ENCODE measurements at places on chromosomes 11 and 22.

GRCh38 chr22:27224485-27225374, 567.3 kb downstream of the MIAT start:
- peak; percentile 69 for DNase-seq

DNA sequence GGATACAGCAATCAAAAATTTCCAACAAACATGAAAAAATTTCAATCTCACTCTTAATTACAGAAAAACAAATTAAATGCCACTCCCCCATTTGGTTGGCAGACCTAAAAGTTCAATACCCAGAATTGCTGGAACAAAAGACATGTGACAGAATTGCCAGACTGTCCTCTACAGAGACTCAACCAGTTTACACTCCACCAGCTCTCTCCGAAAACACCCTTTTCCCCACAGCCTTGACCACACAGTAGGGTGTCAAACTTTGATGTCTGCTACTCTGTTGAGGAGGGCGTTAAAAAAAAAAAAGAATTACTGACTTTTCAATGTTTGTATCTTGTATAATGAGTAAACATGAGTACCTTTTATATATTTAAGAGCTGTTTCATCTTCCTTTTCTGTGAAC, 44.7 kb upstream of the YPEL1 start:
- DNase-seq: no peak

DNA sequence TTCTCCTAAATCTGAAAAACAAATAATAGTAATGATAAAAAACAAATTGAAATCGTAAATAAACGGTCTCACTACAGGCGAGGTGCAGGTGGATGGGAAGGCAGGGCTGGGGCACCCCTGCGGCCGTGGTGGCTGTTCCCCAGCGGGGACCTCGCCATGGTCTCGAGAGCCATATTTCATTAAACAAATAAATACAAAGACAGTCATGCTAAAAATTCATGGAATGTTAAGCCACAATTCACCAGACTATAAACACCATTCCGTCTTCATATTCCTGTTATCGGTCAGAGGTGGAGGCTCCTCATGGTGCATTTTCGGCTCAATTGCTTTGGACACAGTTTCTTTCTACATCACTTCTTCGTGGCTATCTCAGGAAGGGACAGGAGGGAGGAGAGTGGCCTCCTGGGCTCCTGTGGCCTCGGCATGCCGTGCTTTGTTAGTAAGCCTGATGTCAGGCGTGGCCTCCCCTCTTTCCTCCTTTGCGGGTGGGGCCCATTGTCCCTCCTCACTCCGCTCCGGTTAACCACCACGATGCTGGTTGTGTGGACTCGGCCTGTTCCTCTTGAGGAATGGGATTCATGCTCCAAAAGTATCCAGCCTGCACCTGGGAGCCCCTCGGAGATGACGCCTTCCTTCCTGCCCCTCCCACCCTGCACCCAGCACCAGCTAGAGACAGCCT, 16.1 kb upstream of the BRSK2 start:
- peak; percentile 53 for DNase-seq

DNA sequence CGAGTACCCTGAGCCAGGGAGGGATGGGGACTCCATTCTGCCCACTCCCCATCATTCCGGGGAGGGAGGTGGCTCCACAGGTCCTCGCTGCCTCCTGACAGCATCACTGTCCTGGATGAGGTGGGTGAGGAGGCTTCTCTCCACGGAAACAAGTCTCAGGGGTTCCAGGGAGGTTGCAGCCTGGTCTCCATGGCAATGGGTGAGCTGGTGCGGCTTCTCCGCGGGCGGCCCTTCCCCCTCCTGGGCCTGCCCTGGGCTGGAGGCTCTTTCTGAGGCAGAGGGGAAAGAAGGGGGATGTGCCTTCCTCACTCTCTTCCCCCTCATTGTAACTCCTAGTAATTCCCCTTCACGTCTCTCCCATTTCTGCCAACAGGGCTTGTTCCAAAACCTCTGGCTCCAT, 37.1 kb upstream of the PARVG start:
- no peak for DNase-seq

DNA sequence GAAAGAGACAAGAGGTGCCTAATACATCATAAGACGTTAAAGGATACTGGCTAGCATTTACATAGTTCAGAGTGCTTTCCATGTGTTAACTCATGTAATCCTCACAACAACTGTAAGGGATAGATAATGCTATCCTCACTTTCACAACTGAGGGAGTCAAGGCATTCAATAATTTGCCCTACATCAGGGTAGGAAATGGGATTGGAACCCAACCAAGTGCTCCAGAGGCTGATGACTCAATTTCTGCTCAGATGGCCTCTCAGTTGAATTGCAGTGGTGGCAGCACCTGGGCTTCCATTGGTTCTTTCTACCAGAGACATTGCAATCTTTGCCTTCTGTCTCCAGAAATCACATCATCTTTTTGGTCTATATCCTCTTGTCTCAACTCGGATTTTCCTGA, 232.9 kb downstream of the ETS1 start:
- no peak for DNase-seq

DNA sequence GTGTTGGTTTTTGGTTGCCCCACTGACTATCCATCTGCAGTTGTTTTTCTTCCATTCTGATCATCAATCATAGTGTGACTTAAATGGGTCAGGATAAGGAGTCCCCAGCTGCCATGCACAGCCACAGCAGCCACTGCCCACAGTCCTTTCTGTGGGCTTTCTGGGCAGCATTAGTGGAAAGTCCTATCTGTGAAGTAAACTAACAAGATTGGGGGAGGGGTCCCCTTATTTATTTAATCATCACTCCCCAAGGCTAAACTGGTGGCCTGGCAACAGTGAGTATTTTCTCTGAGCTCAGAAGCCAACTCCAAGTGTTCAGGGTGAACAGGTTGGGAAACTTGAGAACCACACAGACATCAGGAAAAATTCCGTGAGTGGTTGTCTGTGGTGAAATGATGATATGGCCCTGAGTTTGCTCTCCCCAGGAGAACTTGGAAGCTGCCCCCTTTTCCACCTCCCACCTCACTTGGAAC, 145.0 kb downstream of the CCDC34 start:
- DNase-seq: peak; percentile 84

DNA sequence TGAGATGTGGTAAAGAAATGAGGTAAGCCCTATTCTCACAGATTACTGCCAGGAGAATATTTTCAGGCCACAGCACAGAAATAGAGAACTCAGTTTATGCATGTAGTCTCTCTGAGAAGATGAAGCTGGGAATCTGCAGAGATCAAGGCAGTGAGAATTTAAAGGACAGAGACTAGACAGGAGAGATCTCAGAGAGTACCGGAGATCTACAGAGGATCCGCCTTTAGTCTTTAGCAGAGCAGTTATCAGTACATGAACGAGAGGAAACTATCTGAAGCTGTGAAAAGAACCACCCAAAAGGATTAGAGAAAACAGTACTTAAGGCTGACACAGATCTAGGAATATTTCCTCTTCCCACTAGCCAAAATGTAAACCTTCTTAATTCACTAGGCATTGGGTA, 101.5 kb downstream of the DLG2 start:
- DNase-seq: no peak

GRCh38 chr11:46247659-46248058, 29.8 kb upstream of the CREB3L1 start:
- DNase-seq: peak; percentile 70
